HT1080 (cell line): ENCODE measurements at places on chromosomes 5 and 9. TPM values are rescaled to one million over a fixed set of nuclear protein-coding genes. Genes with fewer than 3 reads are reported as not detected.

- DNase-seq, result no peak
Observed at GRCh38 chr9:114386886-114387679, 699 bp downstream of the AKNA start.

OMD gene
- total RNA-seq, result not detected in 2 replicates

CEP120 gene
- total RNA-seq, result 10.2 and 12.4 TPM in 2 replicates

- peak; percentile 73 for DNase-seq
Observed at GRCh38 chr9:109256336-109256735, 64.5 kb downstream of the EPB41L4B start.

DNA sequence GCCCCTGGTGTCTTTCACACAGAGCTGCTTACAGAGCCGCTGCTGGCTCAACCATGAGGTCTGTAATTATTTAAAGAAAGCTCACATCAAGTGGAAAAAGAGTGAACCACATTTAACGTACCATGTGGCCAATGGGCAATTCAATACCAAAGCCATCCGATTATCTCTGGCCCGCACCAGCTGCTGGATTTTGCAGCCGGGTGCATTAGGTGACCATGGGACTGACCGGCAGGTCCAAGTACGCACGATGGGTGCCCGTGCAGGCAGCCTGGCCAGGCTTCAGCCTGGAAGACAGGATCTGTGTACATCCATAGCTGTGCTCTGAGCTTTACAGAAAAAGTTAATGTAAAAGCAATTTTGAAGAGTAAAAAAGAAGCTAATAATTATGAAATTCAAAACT is 20.5 kb downstream of the PPARGC1B start:
- no peak for DNase-seq

GRCh38 chr5:143014017-143014651 is 244.0 kb downstream of the ARHGAP26 start:
- DNase-seq, result no peak

- DNase-seq, result no peak
Observed at GRCh38 chr9:134681061-134681661, 39.6 kb downstream of the COL5A1 start.

- DNase-seq, result no peak
Observed at GRCh38 chr5:143749581-143750205, 62.3 kb upstream of the HMHB1 start.

DNA sequence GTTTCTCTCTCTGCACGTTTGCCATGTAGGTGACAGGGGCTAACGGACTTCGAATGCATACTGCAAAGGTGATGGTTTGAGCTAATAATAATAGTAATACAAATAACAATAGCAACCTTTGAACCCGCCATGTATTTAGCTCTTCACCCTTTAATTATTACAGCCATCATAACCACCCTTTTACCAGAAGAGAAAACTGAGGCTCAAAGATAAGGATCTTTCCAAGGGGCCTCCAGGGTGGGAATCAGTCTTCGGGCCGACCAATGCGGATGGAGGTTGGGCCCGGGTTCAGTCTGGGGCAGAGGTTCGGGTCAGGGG is 494 bp downstream of the CDKN2AIPNL start:
- no peak for DNase-seq

IL6ST gene
- total RNA-seq, result 65.5 and 65.6 TPM in 2 replicates

GRCh38 chr9:137140151-137141012 is 1.4 kb downstream of the GRIN1 start:
- DNase-seq, result no peak

DNA sequence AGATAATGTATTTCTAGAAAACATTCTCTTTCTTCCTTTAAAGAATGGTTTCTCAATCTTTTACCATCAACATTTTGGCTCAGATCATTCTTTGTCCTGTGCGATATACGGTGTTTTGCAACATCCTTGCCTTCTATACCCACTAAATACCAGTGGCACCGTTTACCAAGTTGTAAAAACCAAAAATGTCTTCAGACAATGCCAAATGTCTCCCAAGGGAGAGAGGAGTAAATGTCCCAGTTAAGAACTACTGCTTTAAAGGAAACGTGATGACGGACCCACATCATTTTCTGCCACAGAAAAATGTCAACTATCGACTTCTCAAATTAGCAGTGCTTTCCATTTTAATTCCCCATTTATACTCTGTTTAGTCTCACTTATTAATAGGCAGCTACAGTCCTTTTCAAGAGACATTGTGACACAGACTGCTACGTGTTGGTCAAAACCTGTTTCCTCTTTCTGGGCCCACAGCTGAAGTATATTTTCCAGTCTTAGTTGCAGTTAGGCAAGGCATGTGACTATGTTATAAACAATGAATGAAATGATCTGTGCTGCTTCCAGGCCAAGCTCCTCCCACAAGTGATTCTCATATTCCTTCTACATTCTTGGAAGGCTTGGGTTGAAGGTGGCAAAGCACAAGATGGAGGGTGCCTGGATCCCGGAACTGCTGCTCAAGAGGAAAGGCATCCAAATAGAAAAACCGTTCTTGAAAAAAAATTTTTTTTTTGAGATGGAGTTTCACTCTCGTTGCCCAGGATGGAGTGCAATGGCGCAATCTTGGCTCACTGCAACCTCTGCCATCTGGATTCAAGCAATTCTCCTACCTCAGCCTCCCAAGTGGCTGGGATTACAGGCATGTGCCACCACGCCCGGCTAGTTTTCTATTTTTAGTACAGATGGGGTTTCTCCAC is 8.8 kb downstream of the PRXL2C start:
- no peak for DNase-seq

LHX3 gene
- not detected in 2 replicates for total RNA-seq

GRCh38 chr5:43268188-43268820 is 44.9 kb downstream of the HMGCS1 start:
- DNase-seq, result no peak

IL17B gene
- total RNA-seq, result not detected in 2 replicates

GRCh38 chr5:145141534-145141933 is 693.6 kb downstream of the PRELID2 start:
- DNase-seq, result no peak

GRCh38 chr5:74136276-74136825 is 504.2 kb downstream of the ENC1 start:
- DNase-seq, result no peak

DNA sequence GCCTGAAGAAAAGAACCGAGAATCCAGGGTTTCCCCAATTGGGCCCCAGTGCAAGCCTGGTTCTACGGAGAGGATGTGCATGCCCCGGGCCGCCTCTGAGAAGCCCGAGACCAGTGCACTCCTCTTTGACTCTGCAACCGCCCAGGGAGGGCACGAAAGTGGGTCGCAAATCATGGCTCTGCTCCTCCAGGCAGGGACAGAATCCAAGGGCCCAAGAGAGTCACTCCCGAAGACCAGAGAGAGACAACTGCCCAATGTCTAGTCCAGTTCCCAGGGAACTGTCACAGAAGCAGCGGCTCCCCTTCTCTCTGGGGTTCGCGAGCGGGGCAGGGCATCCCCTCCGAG is 107.8 kb downstream of the PSD2 start:
- no peak for DNase-seq

GRCh38 chr5:93476251-93476742 is 104.7 kb downstream of the NR2F1-AS1 start:
- no peak for DNase-seq

DNA sequence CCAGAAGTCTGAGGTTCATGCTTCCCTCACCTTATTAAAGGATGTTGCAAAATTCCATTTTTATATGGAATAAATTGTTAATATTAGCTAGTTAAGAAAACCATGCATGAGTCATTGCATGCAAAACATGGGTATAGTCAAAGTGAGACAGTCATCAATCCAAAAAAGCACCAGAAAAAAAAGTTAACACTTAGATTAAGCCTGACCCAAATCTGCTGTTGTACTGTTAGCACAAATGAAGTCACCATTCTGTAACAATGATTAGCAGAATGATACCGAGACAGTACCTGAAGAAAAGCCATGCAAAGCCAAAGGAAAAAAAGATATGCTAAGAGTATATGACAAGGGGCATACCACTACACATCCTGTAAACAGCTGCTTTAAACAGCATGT is 49.5 kb downstream of the PKD2L2 start:
- no peak for DNase-seq
